ENCODE measurements at places on chromosomes 5 and 9. TPM values are rescaled to one million over a fixed set of nuclear protein-coding genes. Genes with fewer than 3 reads are reported as not detected.

GRCh38 chr5:131419877-131420276, 156.0 kb downstream of the CDC42SE2 start:
- no peak for DNase-seq
- H3K4me3 ChIP-seq = no peak overlapping the region
- H3K4me1 ChIP-seq = no peaks in the 10 kb centered on the region
- no peak overlapping the region for H3K27ac ChIP-seq
- no peaks in the 10 kb centered on the region for H3K27me3 ChIP-seq

The RABGAP1 gene
- total RNA-seq = 62.3 TPM

The LIX1 gene
- not detected for total RNA-seq

- no peaks in the 10 kb centered on the region for H3K27me3 ChIP-seq
- H3K36me3 ChIP-seq = no peaks in the 10 kb centered on the region
- no peak for DNase-seq
- no peaks in the 10 kb centered on the region for H3K4me1 ChIP-seq
- H3K27ac ChIP-seq = no peak overlapping the region
- no peak overlapping the region for H3K4me3 ChIP-seq
Observed at GRCh38 chr5:95920822-95921221, 40.8 kb downstream of the ELL2 start.

- DNase-seq = no peak
- H3K27ac ChIP-seq = no peak overlapping the region
- H3K4me3 ChIP-seq = no peak overlapping the region
- H3K4me1 ChIP-seq = no peaks in the 10 kb centered on the region
- H3K36me3 ChIP-seq = no peaks in the 10 kb centered on the region
Observed at GRCh38 chr5:169988947-169989346, 8.7 kb upstream of the INSYN2B start.

The DMRTA1 gene
- total RNA-seq = 0.10 TPM

DNA sequence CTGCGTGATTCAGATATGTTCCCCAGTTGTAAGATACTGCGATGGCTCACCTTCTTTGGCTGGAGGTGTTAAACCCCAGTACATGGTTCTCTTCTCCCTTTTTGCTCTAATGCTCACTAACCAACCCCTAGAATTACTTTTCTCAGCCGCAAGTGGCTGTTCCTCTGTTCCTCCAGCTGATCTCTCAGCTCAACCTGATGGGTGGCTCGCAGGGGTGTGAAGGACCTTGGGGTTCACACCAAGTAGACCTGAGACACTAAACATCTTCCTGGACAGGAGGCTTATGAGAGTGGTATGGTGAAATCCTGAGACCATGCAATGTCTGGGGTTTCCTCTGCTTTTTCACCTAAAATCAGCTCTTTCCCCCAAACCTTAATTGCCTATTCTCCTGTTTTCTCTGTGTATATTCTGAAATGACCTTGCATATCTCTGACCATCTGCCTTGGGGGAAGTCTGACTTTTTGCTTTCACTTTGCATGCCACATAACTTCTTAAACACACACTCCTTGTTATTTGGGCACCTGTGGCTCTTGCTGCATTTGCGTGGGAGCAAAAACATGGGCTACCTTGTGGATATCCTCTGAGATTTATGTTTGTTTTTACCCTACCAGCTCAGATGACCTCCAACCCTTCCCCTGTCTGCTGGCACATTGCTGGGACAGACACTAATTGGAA, 15.9 kb upstream of the IFNA14 start:
- DNase-seq = no peak
- no peaks in the 10 kb centered on the region for H3K36me3 ChIP-seq
- H3K27me3 ChIP-seq = no peaks in the 10 kb centered on the region

The ADAMTS6 gene
- total RNA-seq = 0.54 TPM

DNA sequence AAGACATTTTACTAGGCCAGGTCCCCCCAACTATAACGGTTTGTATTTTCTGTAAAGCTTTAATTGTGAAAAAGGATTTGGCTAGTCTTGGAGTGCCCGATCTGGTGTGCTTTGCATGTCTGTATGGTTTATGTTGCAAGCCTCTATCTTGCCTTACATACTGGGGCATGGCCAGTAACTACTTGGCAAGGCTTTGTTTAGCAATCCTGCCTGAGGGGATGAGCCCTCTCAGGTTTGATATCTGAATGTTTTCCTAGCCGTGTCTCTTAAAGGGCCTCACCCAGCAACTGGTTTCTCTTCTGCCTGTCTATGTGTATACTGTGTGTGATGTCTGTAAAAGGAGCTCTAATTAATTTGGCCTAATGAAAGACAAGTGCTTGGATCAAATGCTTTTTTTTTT, 61.3 kb upstream of the SPINK5 start:
- H3K27ac ChIP-seq = no peak overlapping the region
- H3K36me3 ChIP-seq = no peaks in the 10 kb centered on the region
- H3K4me3 ChIP-seq = no peak overlapping the region
- no peaks in the 10 kb centered on the region for H3K27me3 ChIP-seq
- no peak for DNase-seq

All from adrenal gland (tissue), 19 donors.